ENCODE measurements at places on chromosomes 1 and 21.

DNA sequence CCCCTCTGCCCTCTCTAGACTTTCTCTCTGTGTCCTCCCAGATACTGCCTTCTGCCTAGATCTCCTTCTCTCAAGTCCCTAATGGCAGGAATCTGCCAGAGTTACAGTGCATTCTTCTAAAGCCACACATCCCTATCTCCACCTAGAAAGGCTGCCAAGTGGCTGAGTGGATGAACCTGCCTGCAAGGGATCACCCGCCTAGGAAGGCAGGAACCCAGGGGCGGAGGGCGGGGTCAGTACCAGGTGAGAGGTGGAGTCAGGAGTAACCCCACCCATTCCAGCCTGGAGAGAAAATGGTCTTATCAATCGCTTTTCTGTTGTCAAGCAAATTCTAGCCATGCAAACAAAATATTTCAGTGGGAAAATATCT is 60.8 kb downstream of the BCAR3 start:
- no peak for DNase-seq

- no peak for DNase-seq
Measured at GRCh38 chr1:150999051-150999674, 7.5 kb downstream of the MINDY1 start.

GRCh38 chr1:12760256-12760795 is 13.2 kb upstream of the PRAMEF12 start:
- no peak for DNase-seq

- DNase-seq: peak; percentile 48
Measured at GRCh38 chr1:147084273-147085096, 87.8 kb downstream of the PRKAB2 start.

DNA sequence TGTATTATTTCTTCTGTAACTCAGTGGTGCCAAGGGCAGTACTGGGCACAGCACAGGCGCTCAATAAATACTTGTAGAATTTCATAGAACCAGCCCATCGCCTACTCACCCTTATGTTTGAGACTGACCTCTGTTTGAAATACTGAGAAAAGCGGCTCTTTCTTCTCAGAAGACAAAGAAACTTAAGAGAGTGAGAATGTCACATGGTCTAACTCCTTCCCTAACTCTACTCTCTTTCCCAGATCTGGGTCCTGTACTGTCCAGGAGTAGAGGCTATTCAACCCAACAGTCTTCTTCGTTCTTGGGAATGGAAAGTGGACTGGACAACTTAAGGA is 4.2 kb downstream of the IGSF8 start:
- no peak for DNase-seq

DNA sequence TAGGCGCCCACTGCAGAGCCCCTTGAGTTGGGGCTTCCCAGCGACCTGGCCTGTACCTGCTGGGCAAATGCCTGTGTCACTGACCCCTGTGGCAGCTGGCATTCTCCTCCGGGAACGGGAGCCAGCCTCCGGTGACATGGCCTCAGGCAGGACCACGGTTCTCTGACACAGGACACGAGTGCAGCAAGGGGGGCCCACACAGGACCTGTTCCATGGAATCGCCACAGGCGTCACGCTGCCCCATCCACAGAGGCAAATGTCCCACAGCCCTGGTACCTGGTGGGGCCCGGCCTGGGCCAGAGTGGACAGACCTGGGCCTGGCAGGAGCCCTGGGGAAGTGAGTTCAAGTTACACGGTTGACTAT is 2.6 kb downstream of the ITGB2 start:
- no peak for DNase-seq

All from activated T-cell treated with anti-CD3 and anti-CD28 coated beads for 1 hour (primary cell).